ENCODE measurements at places on chromosomes 12 and 14.

- no peak for DNase-seq
These were observed 5.8 kb upstream of the NEMF start for GRCh38 chr14:49858383-49858782.

- DNase-seq = no peak
These were observed 57.1 kb downstream of the AEBP2 start for GRCh38 chr12:19496219-19496878.

GRCh38 chr12:130658145-130658911 is 57.8 kb downstream of the RIMBP2 start:
- no peak for DNase-seq

DNA sequence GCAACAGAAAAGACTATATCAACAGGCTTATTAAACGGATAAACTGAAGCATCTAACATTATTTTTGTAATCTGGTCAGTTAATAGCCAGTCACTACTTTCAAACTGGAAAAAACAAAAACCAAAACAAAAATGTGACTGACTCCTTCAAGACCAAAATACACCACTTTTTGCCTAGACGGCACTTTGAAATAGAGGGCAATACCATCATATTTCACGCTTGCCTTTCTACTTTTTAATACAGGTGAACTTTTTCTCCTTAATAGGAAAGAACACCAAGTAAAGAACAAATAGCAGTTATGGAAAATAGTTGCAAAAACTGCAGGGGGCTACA is 550 bp upstream of the NUP107 start:
- no peak for DNase-seq

- DNase-seq = no peak
These were observed 10.3 kb upstream of the MTA1 start for GRCh38 chr14:105409364-105409763.

Measured in HT-29 (cell line).